ENCODE measurements at places on chromosomes 11 and 22.

DNA sequence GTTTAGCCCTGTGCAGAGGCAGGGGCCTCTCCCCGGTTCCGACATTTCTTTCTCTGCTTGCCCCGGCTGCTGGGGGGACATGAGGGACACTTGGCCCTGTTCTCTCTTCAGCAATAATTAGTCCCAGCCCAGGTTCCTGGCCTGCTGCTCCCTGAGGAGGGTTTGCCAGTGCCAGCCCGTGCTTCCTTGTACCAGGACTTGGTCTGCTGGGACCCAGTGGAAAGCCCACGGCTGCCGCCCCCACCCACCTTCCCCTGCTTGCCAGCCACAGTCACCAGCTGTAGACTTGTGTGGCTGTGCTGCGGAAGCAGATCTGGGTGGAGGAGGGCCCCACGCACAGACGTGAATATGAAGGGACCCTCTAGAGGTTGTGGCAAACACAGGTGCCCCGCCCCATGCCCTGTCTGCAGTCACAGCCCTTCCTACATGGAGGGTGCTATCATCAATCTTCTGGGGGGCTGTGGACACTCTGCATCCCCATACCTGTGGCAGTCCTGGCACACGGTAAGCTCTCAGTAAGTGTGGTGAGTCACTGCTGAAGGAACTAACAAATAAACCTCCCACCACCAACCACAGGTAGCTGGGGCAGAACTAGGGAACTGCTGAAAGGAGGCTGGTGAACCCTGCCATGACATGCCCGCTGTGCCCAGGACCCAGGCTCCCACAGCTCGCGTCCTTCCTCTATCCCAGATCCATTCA, 949 bp downstream of the TP53AIP1 start:
- DNase-seq = no peak

DNA sequence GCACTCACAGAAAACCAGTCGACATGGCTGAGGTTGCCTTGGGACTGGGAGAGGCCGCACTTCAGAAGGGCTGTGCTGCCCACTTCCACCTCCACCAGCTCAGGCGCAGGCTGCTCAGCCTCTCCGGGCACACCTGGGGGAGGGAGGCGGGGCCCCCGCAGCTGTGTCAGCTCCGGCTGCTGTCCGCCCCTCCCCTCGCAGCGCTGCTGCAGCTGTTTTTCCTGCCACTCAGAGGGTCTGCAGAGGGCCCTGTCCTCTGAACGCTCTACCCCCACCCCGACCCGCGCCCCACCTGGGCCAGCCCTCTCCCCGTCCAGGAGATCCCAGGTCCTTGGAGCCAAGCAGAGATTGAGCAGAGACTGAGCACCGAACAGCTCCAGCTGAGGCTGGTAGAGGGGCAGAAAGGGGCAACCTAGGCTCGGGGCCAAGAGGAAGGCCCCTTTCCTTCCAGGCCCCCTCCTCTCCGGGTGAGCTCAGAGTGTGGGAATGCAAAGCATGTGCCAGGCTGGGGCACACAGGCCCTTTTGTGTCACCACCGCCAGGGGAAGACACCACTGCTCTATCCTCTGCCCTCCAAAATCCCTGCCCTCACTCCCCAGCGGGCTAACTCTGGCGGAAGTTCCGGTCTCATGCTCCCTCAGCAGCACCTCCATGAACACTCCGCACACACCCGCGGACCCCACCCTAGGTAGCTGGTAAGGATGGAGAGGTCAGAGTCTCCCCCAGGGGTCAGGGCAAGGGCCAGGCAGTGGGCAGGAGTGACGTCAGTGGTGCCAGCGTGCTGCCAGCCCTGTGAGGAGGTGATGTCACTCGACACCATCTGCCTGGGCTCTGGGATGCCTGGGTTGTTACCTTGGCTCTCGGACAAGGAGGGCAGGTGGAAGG, 1.6 kb downstream of the MCAM start:
- DNase-seq = peak; percentile 66

DNA sequence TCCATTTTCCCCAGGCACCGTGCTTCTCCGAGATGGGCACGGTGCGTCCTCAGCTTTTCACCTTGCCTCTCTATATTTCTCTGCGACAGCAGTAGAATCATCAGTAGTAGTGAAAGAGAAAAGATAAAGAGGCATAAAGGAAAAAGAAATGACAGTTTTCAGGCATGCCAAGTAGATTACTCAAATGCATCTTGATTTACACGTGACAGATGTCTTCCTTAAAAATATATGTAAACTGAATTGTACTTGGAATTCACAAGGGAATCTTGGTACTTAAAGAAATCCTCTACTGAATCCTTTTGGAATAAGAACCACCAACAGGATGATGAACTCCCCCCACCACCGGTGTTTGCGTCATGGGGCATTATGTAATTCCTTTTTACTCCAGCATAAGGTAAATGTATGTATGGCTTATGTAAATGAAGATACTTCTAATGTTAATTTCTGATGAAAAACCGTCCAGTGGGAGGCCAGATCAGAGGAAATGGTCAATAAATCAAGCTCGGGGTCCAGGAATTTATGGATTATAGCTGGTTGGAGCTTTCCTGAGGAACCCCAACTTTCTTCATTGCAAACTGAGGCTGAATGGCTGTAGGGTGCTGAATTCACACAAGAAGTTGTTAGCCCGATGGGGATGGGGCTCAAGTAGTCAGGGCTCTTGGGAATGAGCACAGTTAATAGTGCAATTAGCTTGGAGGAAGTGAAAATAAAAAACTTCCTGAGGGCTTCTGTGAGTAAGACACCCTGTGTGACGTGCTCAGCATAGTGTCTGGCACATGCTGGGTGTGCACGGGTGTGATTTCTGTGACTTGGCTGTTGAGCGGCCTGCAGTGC, 630.4 kb downstream of the OPCML start:
- no peak for DNase-seq

DNA sequence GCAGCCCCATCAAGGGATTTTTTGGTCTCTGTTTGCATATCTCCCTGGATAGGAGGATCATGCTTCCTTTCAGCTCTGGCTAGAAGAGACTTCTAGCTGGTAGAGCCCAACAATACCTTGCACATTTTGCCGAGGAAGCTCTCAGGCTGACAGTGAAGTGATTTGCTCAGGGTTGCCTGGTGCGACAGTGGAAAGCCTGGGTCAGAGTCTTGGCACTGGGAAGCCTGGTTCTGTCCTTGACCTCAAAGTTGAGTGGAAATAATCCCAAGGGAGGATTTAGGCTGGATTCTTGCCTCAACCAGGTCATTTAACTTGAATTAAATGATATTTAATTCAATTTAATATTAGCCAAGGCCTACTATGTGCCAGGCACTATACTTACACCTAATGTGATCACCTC, 24.4 kb upstream of the ALG8 start:
- no peak for DNase-seq

DNA sequence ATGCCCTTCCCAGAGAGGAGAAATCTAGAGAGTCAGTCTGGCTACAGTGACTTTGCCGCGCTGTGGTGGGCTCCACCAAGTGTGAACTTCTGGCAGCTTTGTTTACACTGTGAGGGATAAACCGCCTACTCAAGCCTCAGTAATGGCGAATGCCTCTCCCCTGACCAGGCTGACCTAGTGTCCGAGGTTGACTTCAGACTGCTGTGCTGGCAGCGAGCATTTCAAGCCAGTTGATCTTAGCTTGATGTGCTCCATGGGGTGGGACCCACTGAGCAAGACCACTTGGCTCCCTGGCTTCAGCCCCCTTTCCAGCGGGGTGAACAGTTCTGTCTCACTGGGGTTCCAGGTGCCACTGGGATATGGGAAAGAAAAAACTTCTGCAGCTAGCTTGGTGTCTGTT, 38.6 kb upstream of the PTH start:
- DNase-seq = no peak

DNA sequence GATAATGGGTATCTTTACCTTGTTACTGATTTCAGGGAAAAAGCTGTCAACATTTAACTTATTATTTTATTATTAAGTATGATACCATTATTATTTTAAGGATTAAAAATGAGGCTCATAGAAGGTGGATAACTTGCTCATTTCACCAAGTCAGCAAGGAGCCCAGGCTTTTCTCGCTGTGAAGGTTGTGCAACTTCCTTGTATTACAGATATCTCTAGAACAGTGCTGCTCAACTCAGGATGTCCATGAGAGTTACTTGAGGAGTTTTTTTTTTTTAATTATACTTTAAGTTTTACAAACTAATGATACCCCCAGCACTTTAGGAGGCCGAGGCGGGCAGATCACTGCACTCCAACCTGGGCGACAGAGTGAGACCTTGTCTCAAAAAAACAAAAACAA, 98.2 kb downstream of the INSC start:
- DNase-seq = no peak

DNA sequence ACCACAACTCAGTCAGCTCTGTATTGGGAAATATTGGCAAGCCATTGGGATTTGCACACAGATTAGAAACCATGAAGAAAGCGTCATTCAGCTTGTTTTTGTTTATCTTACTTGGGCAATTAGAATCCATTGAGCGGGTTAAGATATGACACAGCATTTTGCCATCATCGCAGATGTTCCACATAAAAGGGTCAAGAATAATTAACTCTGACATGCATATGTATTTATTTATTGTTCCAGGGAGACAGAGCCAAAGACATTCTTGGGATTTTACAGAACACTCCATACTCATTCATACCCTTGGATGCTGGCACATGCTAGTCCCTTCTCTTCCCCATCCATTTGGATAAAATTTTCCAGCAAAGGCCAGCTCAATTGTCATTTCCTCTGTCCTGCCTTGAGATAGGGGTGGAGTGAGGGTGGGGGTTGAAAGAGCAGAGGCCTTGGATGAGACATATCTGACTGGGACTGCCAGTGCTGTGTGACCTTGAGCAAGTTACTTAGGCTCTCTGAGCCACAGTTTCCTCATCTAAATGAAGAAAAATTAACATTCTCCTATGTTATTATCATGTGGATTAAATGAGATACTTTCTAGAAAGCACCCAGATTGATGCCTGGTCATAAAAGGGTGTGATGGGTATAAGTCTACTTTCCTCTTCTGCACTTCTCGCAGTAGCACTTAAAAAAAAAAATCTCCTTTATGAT, 179.7 kb downstream of the RRAS2 start:
- no peak for DNase-seq

DNA sequence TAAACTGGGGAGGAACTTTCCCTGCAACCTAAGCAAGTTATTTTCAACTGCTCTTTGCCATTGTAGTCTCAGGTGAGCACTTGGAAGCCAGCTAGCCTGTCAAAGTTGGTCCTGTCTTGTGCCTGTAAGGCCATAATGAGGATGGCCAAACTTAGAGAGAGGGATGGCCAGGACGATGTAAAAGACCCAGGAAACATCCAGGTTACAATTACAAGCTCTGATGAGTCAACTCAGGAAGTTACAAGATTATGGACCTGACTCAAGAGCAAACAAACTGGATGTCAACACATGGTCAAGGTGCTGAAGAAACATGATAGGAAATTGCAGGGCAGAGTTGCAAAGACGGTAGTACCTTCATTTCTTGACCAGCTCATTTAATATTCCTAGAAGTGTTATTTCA, 1.6 kb downstream of the GTPBP1 start:
- DNase-seq = no peak

DNA sequence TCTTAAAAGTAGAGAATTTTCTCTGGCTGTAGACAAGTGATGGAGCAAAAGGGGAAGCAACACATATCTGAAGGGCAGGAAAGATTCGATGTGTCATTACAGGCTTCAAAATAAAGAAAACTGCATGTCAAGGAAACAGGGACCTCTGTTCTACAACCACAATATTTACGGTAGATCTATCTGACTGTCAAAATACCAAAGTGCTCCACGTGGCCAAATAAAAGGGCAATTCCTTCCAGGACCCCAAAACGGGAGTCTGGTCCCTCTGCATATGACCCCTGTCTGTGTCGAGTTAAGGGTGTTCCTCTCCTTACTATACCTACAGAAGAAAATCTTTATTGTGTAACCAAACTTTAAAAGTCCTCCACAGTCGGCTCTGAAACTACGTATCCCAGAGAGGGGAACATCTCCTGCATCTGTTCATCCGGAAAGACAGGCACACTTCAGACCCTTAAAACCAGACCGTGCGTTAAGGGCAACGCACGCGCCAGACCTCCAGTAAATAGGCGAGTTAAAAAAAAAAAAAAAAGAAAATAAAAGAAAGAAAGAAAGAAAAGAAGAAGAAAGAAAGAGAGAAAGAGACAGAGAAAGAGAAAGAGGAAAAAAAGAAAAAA, 756 bp downstream of the CLNS1A start:
- DNase-seq = no peak

DNA sequence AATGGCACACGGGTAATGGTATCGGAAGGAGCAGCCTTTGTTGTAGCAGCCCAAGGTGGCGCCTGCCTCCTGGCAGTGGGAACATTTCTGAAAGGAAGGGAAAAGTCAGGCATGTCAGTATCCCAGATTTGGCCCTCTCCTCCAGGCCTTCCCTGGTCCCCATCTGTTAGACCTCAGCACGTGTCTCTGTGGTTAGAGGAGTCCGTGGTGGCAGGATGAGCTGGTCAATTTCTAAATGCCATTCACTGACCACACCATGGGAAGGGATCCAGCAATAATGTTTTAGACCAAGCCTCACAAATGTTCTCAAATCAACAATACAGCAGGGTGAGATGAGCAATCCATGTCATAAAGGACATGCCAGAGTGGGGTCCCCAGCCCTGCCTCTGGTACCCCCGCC, 49.0 kb upstream of the CYP2D6 start:
- no peak for DNase-seq

Data from activated T-cell treated with anti-CD3 and anti-CD28 coated beads, Interleukin-2, amount 50 U/mL, for 1 hour (primary cell).